Sigmoid colon (tissue), 7 donors: ENCODE measurements at places on chromosomes 3 and 15. TPM values are rescaled to one million over a fixed set of nuclear protein-coding genes. Genes with fewer than 3 reads are reported as not detected.

Gene CPNE4
- total RNA-seq = 0.33 TPM

Gene C3orf80
- total RNA-seq = 20.8 TPM

Gene NECTIN3
- total RNA-seq = 36.3 TPM

Gene TAGLN3
- total RNA-seq = 17.4 TPM

Gene ADGRG7
- total RNA-seq = not detected

Gene SLC28A2
- total RNA-seq = not detected

Gene CIDEC
- total RNA-seq = 1.6 TPM

Gene CLSTN2
- 6.8 TPM for total RNA-seq

Gene UBE2Q2
- 69.5 TPM for total RNA-seq

Gene MYRIP
- total RNA-seq = 5.0 TPM

Gene IRAK2
- total RNA-seq = 3.8 TPM

GRCh38 chr15:66619152-66619903, 53.5 kb upstream of the LCTL start:
- DNase-seq = peak; percentile 86

DNA sequence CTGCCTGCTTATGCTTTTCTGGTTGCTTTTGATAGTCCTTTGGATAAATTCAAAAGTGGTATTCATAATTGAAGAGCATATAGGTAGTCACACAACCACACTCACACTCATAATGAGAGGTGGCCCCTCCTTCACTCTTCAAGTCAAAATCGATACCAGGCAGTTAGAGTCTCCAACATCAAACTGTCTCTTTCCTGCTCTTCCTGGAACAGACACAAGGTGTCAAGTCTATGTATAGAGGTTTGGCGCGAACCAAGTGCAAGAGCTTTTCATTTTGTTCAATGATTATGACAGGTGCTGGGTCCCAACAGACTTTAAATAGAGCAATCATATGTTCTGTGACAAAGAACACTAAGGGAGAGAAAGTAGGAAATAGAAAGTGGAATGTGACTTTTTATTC, 29.9 kb upstream of the RGMA start:
- DNase-seq = no peak

DNA sequence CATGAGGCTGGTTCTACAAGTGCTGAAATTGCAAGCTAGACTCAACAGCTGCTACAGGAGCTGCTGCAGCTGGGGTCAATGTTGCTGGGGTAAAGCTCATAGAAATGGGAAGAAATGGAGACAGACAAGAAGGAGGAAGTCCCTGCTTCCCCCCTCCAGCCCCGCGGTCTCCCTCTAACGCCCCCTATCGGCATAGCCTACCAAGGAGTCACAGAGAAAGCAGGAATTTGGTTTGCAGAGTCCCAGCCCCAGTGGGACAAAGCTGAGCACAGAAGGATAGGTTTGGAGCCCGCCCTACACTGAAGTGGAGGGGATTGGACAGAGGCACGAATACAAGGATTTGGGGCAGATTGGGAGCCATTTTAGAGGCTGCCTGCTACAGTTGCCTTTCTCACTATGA, 176.9 kb upstream of the ANKRD28 start:
- no peak for DNase-seq

GRCh38 chr3:30655187-30655812, 48.9 kb downstream of the TGFBR2 start:
- DNase-seq = no peak

DNA sequence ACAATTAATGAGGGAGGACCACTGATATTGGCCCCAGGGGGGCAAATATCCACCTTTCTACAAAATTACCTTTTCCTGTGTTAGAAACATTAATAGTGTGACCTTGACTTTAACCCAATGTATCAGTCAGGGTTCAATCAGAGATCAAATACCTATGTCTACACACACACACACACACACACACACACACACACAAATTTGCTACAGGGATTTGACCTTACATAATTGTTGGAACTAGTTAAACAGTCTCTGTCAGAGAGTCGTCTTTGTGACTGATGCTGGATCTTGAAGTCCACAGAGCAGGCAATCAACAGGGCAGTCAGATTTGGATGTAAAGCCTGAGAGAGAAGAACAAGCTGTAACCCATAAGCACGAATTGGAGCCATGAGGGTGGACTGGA, 32.5 kb downstream of the TM4SF4 start:
- DNase-seq = no peak

DNA sequence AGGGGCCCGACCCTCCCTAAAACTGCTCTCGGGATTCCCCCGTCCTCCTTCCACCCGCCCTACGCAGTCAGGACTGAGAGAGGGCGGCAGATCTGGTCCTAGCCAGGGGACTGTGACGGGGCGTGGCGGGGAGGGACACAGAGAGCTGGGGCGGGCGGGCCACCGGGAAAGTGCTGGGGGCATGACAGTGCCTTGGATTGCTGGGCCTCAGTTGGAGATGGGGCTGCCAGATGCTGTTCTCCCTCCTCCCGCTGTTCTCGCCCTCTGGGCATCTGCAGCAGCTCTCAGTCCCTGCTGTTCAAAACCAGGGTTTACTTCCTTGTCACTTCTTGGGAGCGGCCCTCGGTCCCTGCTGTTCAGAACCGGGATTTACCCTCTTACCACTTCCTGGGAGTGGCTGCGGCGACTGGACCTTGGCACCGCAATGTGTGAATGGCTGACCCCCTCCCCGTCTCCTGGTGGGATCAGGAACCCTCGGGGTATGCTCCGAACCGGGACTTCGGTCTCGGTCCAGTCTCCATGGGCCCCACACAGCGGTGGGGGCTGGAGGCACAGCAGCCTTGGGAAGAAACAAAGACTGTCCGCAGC, 1.8 kb upstream of the RPP25 start:
- DNase-seq = peak; percentile 78

- DNase-seq = peak; percentile 86
These were observed 6.3 kb upstream of the PKM start for GRCh38 chr15:72237029-72237852.

DNA sequence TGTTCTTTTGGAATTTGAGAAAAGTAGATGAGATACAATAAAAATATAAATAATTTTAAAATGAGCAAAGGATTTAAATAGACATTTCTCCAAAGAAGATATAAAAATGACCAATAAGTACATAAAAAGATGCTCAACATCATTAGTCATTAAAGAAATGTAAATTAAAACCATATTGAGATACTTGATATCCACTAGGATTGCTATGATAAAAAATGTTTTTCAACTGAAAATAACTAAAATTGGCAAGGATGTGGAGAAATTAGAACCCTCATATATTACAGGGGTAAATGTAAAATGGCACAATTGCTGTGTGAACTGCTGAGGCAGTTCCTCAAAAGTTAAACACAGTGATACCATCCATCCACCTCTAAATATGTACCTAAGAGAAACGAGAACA, 38.8 kb downstream of the LRRFIP2 start:
- DNase-seq = no peak

- no peak for DNase-seq
These were observed 12.3 kb upstream of the TLE3 start for GRCh38 chr15:70109978-70110377.

DNA sequence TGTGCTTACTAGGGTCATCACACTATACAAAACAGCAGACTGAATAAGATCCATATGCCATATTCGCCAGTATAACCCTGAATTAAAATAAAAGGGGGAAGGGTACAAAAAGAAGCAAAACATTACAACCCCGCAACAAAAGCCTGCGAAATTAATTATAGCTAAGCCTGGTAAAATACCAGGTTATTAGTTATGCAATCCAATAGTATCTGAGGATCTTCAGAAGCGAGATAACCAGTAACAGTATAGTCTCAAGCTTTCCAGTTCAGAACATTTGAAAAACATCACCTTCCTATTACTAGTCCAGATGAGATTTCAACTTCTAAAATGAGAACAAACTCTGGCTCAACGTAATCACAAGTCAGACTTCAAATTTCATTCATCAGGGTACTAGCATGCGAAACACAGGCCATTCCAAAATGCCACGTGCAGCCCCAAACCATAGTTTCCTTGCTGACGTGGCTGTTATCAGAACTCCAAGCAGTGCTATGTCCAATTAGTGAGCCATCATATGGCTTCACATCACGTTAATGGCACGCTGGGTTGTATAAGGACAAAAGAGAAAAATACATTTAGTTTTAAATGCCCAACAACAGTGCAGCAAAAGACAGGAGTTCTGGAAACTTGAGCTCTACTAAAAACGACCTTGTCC, 1.1 kb downstream of the SSR3 start:
- no peak for DNase-seq

GRCh38 chr3:172286548-172287148, 161.6 kb downstream of the GHSR start:
- no peak for DNase-seq

DNA sequence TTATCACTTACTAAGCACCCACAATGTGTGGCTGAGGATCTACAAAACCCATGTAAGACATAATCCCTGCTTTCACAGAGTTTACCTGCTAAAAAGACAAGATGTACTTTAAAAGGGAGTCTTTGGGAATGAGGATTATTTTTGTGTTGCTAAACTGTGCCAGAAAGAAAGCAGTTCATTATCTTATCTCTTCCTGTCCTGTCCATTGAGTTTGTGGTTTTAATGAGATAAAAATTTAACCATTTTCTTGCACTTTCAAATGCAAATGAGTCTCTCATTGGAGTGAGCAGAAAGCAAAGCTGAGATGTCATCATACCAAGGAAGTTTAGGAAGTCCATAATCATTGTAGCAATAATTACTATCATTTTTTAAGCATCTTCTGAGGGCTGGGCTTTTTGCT, 231.2 kb upstream of the ADAMTS9 start:
- no peak for DNase-seq

- DNase-seq = peak; percentile 8
These were observed 58.8 kb downstream of the KIF9 start for GRCh38 chr3:47223755-47224154.

- peak; percentile 61 for DNase-seq
These were observed 66.8 kb downstream of the IQSEC1 start for GRCh38 chr3:13006216-13006990.

GRCh38 chr3:156160647-156161046, 40.3 kb downstream of the KCNAB1 start:
- no peak for DNase-seq

DNA sequence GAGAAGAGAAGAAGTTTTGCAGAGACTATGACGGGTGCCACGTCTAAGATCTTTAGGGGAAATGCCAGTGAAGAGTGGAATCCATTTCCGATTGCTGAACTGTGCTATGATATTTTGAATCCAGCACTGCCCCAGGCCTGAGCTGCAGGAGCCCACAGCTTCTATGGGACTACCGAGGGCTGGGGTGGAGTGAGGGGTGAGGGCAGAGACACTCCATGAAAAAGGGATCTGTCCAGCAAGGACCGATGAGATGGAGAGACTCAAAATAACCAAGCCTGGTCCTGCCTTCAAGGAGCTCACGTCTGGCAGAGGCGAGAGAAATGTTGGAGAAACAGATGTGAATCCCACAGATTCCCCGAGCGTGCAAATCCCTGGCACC, 79.8 kb upstream of the MEF2A start:
- DNase-seq = no peak

GRCh38 chr3:36451816-36452215, 71.5 kb downstream of the STAC start:
- DNase-seq = no peak

- no peak for DNase-seq
These were observed 297.4 kb upstream of the TLE3 start for GRCh38 chr15:70395164-70395563.

- DNase-seq = no peak
These were observed 73.1 kb downstream of the TNIK start for GRCh38 chr3:171387062-171387461.

GRCh38 chr15:64163659-64164362, 989 bp upstream of the PPIB start:
- no peak for DNase-seq

DNA sequence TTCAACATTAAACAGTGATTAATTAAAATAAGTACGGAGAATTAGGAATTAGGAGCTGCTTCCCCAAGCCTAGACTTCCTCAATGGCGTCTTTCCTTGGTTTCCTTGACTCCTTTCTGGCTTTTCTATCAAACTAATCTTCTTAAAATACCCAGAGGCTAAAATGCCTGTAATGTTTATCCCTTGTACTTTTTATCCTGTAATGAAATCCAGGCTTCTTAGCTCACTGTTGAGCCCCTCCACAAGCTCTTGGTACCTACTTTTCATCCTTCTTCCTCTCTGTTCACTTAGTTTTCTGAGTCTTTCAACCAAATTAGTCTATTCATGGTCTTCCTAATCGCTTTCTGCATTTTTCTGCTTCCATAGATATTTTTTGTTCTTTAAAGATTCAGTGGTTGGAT, 6.9 kb upstream of the UBE2E1 start:
- DNase-seq = no peak

- no peak for DNase-seq
These were observed 52.4 kb downstream of the SLC9A9 start for GRCh38 chr3:143795874-143796273.

DNA sequence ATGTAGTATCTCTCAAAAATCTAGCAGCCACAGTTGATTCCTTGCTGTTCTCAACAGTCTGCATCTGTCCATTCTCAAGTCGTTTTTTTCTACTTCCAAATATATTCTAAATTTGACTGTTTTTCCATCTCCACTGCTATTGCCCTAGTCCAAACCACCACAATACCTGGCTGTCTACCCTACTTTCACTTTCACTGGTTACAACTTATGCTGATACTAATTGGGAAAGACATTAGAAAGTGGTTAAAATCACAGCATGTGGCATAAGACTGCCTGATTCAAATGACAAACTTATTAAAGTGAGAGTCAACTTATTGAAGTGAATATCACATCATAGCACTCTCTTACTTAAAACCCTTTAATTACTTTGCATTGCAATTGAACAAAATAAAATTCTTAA, 72.6 kb downstream of the CHST2 start:
- DNase-seq = no peak

DNA sequence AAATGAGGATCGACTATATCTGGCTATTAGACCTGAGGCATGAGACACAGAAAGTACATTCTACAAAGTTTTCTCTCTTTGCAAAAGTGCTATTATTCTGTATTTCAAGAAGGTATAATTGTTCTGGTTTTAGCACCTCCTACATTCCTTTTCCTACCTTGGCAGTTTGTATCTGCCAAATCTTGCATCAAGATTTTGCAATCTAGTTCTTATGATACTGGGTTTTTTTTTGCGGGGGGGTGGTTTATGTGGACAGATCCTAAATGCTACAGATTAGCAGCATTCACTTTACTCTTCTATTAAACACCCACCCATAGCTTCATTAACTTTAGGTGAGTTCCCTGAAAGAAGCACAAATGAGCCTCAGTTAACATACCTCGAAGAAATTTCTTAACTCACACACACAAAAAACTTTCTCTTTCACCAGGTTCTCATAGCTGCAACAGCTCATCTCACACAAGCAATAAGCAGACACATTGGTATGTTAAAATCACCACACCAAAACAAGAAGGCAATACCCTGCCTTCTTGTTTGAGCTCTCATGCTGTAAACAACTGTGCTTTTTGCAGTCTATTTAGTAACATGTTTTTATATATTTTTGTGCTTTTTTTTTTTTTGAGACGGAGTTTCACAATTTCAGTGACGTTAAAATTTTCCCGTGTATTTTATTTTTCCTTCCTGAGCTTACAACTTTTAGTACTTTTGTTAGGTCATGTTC, 73.0 kb upstream of the VGLL4 start:
- no peak for DNase-seq
